ENCODE measurements at places on chromosomes 1 and 21. TPM values are rescaled to one million over a fixed set of nuclear protein-coding genes. Genes with fewer than 3 reads are reported as not detected.

Gene WLS
- 189 TPM for polyA plus RNA-seq

Gene MROH9
- not detected for polyA plus RNA-seq

- no peak for DNase-seq
These were observed 1.2 kb downstream of the VAV3 start for GRCh38 chr1:107963601-107964335.

GRCh38 chr1:199038156-199038555 is 399.3 kb downstream of the PTPRC start:
- no peak for DNase-seq

- no peak for DNase-seq
These were observed 11.7 kb downstream of the SYDE2 start for GRCh38 chr1:85189120-85189519.

- DNase-seq, result no peak
These were observed 13.2 kb downstream of the SLX9 start for GRCh38 chr21:44952929-44953627.

Gene LCE3E
- not detected for polyA plus RNA-seq

GRCh38 chr1:183090391-183091006 is 67.3 kb downstream of the LAMC1 start:
- DNase-seq, result no peak

GRCh38 chr1:156204686-156205085 is 8.1 kb upstream of the PMF1 start:
- no peak for DNase-seq
